ENCODE measurements at places on chromosomes 2 and 18.

- no peaks in the 10 kb centered on the region for H3K4me1 ChIP-seq
- H3K4me3 ChIP-seq: no peak overlapping the region
- no peak overlapping the region for H3K27ac ChIP-seq
- no peaks in the 10 kb centered on the region for H3K27me3 ChIP-seq
Measured at GRCh38 chr2:234395891-234396420, 100.9 kb downstream of the ARL4C start.

GRCh38 chr18:4453567-4453873 lies 1.6 kb downstream of the DLGAP1 start:
- H3K27me3 ChIP-seq: peaks cover 61% of the 10 kb centered on the region
- no peaks in the 10 kb centered on the region for H3K36me3 ChIP-seq
- peak overlapping the region; percentile 44 for H3K4me3 ChIP-seq
- no peak overlapping the region for H3K27ac ChIP-seq
- DNase-seq: no peak

DNA sequence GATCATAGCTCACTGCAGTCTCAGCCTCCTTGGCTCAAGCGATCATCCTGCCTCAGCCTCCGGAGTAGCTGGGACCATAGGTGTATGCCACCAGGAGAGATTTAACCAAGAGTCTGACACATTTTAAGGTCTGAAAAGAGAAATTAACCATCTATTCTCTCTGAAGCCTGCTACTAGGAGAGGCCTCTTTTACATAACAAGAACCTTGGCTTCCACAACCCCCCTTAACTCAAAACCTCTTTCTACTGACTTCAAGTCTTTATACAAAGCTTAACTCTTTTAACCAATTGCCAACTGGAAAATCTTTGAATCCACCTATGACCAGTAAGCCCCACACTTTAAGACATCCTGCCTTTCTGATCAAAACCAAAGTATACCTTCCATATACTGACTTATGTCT lies 279.9 kb upstream of the CELF4 start:
- no peak overlapping the region for H3K27ac ChIP-seq
- no peak for DNase-seq
- H3K4me3 ChIP-seq: no peak overlapping the region
- H3K4me1 ChIP-seq: no peaks in the 10 kb centered on the region
- H3K27me3 ChIP-seq: no peaks in the 10 kb centered on the region

GRCh38 chr2:14245901-14246300 lies 386.6 kb upstream of the LRATD1 start:
- H3K4me3 ChIP-seq: no peak overlapping the region
- no peaks in the 10 kb centered on the region for H3K4me1 ChIP-seq
- DNase-seq: no peak
- no peaks in the 10 kb centered on the region for H3K27me3 ChIP-seq
- no peaks in the 10 kb centered on the region for H3K36me3 ChIP-seq
- no peak overlapping the region for H3K27ac ChIP-seq

GRCh38 chr2:172113617-172114016 lies 10.9 kb upstream of the DLX2 start:
- H3K4me1 ChIP-seq: no peaks in the 10 kb centered on the region
- H3K27me3 ChIP-seq: peaks cover 28% of the 10 kb centered on the region
- no peak overlapping the region for H3K27ac ChIP-seq
- no peak for DNase-seq
- H3K36me3 ChIP-seq: no peaks in the 10 kb centered on the region
- no peak overlapping the region for H3K4me3 ChIP-seq

Data from heart right ventricle (tissue), 16 donors.